ENCODE measurements at places on chromosomes 5 and 9. TPM values are rescaled to one million over a fixed set of nuclear protein-coding genes. Genes with fewer than 3 reads are reported as not detected.
A peak's percentile ranks its signal among the peaks of the same experiment; 100 is the strongest.

DNA sequence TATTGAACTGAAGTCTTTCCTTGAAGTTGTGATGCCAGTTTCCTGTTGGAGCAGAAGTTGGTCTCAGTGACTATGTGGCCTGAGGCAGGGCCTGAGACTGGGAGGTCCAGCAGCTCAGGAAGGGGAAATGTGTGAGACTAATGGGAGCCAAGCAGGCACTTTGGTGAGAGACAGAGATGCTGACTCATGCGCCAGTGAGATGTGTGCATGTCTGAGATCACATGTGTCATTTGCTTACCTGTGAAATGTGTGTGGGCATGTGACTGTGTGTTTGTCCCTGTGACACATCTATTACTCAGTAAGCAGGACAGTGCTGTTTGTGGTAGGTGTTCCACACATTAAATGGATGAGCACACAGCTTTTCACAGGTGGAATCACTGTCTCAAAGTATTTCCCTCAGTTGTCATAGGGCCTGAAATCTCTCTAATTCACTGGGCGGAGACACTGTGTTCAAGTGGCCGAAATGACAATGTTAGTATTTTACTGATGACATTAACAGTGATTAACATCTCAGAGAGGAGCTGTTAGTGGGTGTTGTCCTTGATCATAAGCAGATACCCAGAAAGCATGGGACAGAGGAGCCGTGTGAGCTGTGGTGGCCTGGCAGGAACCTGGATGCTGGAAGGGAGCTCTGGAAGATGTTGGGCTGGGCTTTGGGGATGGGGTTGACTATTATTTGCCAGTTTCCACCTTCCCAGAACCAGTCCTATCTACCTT lies 7.4 kb downstream of the NPR2 start:
- no peak for DNase-seq
- H3K27ac ChIP-seq = peak overlapping the region; percentile 56
- H3K4me3 ChIP-seq = no peak overlapping the region
- H3K27me3 ChIP-seq = no peaks in the 10 kb centered on the region

GRCh38 chr5:152270096-152270495 lies 135.0 kb downstream of the NMUR2 start:
- no peaks in the 10 kb centered on the region for H3K36me3 ChIP-seq
- H3K4me3 ChIP-seq = no peak overlapping the region
- H3K4me1 ChIP-seq = no peaks in the 10 kb centered on the region

DNA sequence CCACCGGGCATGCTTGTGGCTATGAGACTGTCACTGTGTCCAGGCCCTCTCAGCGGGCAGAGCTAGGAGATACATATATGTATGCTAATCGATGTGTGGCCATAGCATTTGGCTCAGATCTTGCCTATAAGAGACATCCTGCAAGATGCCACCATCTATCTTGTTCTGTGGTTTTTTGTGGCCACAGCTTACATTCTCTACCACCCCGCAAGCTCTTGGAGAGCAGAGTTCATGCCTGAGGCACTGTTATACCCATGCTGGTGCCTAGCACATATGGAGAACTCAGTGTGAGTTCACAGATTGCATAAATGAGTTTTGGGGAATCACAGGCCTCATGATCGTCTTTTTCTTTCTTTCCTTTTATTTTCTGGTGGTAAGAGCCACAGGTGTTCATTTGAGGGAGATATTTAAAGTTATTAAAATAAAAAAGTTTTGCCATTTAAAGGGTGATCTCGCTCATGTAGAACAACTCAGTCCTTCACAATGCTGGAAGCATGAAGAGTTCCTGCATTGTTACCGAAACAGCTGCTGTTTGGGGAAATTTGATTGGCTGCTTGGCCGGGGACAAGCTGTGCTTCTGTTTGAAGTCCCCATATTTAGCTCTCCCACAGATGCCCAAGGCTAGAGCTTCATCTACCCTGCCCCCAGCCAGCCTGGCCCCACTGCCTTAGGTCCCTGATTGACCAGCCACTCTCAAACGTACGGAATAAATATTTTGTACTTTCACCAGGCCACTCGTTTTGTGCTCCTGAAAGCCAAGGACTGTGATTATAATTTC lies 169.2 kb upstream of the MAP1B start:
- no peak for DNase-seq
- no peak overlapping the region for H3K27ac ChIP-seq
- no peak overlapping the region for H3K4me3 ChIP-seq
- no peaks in the 10 kb centered on the region for H3K27me3 ChIP-seq
- H3K36me3 ChIP-seq = no peaks in the 10 kb centered on the region

DNA sequence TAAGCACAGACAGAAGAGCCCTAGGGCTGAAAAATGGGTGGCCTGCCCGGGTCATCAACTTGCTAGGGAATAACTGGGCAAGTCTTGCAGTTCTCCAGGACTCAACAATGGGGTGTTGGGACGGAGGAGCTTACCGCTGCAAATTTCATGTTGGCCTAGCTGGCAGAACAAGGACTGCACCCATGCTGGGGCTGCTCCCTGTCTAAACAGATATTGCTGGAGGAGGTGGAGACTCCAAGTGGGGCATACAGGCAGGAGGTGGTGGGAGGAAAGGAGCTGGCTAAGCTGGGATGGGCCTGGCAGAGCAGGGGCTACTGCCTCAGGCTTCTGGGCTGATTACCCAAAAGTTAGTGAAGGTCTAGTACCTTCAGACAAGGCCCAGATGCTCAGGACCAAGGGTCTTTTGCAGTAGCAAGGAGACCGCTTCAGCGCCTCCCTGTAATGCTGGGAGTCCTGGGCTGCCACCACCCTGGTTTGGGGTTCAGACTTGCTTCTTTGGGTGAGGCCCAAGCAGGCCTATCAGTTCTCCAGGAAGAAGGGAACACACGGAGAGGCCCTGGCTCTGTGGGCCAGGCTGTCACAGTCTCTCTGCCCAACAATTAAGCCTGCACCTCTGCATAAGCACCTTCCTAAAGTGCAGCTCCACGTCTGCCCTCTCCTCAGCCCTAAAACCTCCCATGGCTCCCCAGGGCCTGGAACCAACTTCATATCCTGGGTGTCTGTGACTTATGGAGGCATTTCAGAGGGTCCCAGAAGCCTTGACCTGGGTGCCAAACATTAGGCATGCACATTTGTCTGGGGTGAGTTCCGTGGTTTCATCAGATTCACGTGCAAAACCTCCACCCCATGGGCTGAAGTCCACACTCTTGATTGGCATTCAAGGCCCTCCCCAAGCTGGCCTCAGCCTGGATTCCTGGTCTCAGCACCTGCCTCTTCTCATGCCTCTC lies 24.2 kb upstream of the KIF12 start:
- no peak overlapping the region for H3K4me3 ChIP-seq
- no peaks in the 10 kb centered on the region for H3K36me3 ChIP-seq
- DNase-seq = no peak
- H3K27me3 ChIP-seq = peaks cover 2% of the 10 kb centered on the region

DNA sequence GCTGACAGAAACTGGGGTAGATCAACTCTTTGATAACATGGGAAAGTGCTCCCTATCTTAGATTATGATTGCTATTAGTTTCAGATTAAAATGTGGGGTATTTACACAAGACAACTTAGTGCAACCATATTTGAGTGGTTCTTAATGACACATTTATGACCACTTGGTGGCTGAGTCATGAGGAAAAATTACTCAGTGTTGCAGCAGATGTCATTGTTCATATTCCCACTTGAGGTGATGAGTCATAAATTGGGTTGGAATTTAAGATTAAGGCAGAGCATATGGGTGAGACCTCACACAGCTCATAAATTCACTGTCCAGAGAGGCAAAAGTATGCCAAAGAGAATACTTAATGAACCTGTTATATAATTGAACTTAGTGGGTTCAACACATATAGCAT lies 408.3 kb downstream of the DMRT2 start:
- peaks cover 10% of the 10 kb centered on the region for H3K4me1 ChIP-seq
- no peak overlapping the region for H3K4me3 ChIP-seq
- H3K36me3 ChIP-seq = no peaks in the 10 kb centered on the region
- no peaks in the 10 kb centered on the region for H3K27me3 ChIP-seq
- no peak for DNase-seq

DNA sequence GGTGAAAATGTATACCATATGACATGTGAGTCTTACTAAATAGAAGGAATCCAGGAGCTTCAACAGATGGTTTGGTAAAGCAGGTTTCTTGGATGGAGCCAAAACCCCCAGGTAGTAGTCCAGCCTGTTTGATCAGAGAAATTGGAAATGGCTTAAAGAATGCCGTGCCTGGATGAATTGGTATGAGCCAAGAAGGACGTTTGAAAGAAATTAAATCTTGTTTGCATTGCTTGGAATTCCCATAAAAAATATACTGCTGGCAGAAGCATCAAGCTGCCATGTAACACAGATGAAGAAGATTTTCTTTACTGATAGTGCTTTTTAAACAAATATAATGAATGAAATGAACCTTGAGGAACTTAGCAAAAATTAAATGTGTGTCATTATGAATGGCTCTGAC lies 176.3 kb downstream of the NPR3 start:
- no peaks in the 10 kb centered on the region for H3K4me1 ChIP-seq
- no peaks in the 10 kb centered on the region for H3K36me3 ChIP-seq
- no peaks in the 10 kb centered on the region for H3K27me3 ChIP-seq
- no peak for DNase-seq
- H3K27ac ChIP-seq = no peak overlapping the region

DNA sequence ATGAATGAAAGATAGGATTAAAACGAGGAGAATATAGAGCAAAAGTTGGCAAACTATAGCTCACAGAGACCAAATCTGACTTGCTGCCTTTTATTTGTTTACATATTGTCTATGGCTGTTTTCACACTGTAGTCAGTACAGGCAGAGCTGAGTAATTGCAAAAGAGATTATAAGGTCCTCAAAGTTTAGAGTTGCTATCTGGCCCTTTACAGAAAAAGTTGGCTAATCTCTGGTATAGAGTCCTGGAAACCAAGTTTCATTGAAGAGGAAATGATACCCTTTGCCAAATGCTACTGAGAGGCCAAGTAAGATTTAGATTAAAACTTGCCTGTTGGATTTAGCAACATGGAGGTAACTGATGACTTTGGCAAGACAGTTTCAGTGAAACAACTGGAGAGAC lies 36.0 kb downstream of the LYRM7 start:
- DNase-seq = no peak
- H3K4me3 ChIP-seq = no peak overlapping the region
- peaks cover 41% of the 10 kb centered on the region for H3K4me1 ChIP-seq
- no peaks in the 10 kb centered on the region for H3K36me3 ChIP-seq
- no peaks in the 10 kb centered on the region for H3K27me3 ChIP-seq

DNA sequence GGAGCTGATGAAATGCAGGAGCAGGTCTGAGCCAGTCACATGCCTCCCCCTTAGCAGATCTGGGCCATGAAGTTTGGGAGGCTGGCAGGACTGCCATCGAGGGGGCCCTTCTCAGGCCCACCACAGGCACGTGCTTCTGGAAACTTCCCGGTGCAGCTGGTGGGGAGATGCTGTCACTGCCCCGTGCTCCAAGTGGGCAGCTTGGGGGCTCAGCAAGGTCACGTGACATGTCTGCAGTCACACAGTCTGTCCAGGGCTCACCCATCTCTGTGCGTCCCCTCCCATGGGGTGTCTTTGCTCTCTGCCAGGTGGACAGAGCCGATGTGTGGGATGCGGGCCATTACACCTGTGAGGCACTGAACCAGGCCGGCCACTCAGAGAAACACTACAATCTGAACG lies 79.4 kb upstream of the ASS1 start:
- H3K36me3 ChIP-seq = peaks cover 3% of the 10 kb centered on the region
- peaks cover 4% of the 10 kb centered on the region for H3K4me1 ChIP-seq
- no peak overlapping the region for H3K4me3 ChIP-seq
- no peaks in the 10 kb centered on the region for H3K27me3 ChIP-seq
- no peak for DNase-seq

- H3K36me3 ChIP-seq = no peaks in the 10 kb centered on the region
- H3K27ac ChIP-seq = no peak overlapping the region
- H3K4me3 ChIP-seq = no peak overlapping the region
- DNase-seq = no peak
- H3K27me3 ChIP-seq = no peaks in the 10 kb centered on the region
These were observed 20.2 kb downstream of the OCLN start for GRCh38 chr5:69512740-69513260.

GRCh38 chr9:134961331-134962064 lies 43.8 kb upstream of the FCN1 start:
- no peaks in the 10 kb centered on the region for H3K4me1 ChIP-seq
- no peaks in the 10 kb centered on the region for H3K27me3 ChIP-seq
- no peak overlapping the region for H3K27ac ChIP-seq
- no peaks in the 10 kb centered on the region for H3K36me3 ChIP-seq

- no peak overlapping the region for H3K4me3 ChIP-seq
- peaks cover 27% of the 10 kb centered on the region for H3K27me3 ChIP-seq
- H3K36me3 ChIP-seq = no peaks in the 10 kb centered on the region
- peaks cover 5% of the 10 kb centered on the region for H3K4me1 ChIP-seq
- no peak overlapping the region for H3K27ac ChIP-seq
These were observed 101.9 kb upstream of the S1PR3 start for GRCh38 chr9:88889386-88889785.

- no peak overlapping the region for H3K4me3 ChIP-seq
- DNase-seq = no peak
- no peak overlapping the region for H3K27ac ChIP-seq
- H3K36me3 ChIP-seq = no peaks in the 10 kb centered on the region
These were observed 127.0 kb downstream of the NNT start for GRCh38 chr5:43729846-43730478.

DNA sequence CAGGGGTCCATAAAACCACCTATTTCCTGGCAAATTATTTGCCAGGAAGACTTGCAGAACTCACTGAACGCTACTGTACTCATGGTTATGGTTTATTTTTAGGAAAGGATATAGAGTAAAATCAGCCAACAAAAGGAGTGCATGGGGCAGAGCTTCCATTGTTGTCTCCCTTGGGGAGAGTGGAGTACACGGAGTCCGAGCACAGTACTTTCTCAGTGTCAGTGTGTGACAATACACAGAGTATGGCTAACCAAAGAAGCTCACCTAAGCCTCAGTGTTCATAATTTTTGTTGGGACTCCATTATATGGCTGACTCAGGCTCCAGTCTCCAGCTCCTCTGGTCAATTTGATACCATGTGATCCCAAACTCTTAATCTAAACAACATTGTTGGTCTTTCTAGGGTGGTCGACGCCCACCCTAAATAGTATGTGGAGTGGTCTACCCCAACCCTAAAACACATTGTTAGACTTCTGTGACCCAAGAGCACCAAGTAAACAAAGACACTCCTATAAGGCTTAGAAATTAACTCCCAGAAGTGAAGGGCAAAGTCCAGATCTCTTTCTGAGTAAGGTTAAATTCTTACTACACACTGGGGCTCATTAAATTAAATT lies 74.9 kb downstream of the SLC44A1 start:
- H3K36me3 ChIP-seq = no peaks in the 10 kb centered on the region
- peaks cover 13% of the 10 kb centered on the region for H3K27me3 ChIP-seq
- H3K4me3 ChIP-seq = no peak overlapping the region
- no peaks in the 10 kb centered on the region for H3K4me1 ChIP-seq
- no peak for DNase-seq
- no peak overlapping the region for H3K27ac ChIP-seq

GRCh38 chr5:136984772-136985446 lies 514.2 kb downstream of the SPOCK1 start:
- no peaks in the 10 kb centered on the region for H3K27me3 ChIP-seq
- no peak overlapping the region for H3K4me3 ChIP-seq
- no peaks in the 10 kb centered on the region for H3K4me1 ChIP-seq
- no peaks in the 10 kb centered on the region for H3K36me3 ChIP-seq
- DNase-seq = no peak

- no peak for DNase-seq
- no peak overlapping the region for H3K27ac ChIP-seq
- H3K36me3 ChIP-seq = no peaks in the 10 kb centered on the region
These were observed 469.2 kb upstream of the WWC1 start for GRCh38 chr5:167822241-167822640.

- H3K27ac ChIP-seq = no peak overlapping the region
- no peak overlapping the region for H3K4me3 ChIP-seq
These were observed 113.0 kb downstream of the UGCG start for GRCh38 chr9:112009656-112010055.

Gene CMYA5
- 0.11 TPM for total RNA-seq

Gene ALDOB
- total RNA-seq = not detected

Gene LCN15
- total RNA-seq = not detected

Gene OXCT1
- 123 TPM for total RNA-seq

Data from activated T-helper 2 cell treated with anti-CD3 and anti-CD28 coated beads, Interferon-gamma antibody, Interleukin-2, Interleukin-4, amounts not matched to agents 10 μg/mL and 5 μg/mL and 100 μg/mL, durations not matched to agents 14 hours and 24 hours and 36 hours (primary cell).